ENCODE measurements at places on chromosomes 11 and 22. TPM values are rescaled to one million over a fixed set of nuclear protein-coding genes. Genes with fewer than 3 reads are reported as not detected.

OR8G5 gene
- not detected for total RNA-seq

GAL3ST3 gene
- total RNA-seq = not detected

OR2AG2 gene
- not detected for total RNA-seq

TOLLIP gene
- total RNA-seq = 24.4 TPM

DNA sequence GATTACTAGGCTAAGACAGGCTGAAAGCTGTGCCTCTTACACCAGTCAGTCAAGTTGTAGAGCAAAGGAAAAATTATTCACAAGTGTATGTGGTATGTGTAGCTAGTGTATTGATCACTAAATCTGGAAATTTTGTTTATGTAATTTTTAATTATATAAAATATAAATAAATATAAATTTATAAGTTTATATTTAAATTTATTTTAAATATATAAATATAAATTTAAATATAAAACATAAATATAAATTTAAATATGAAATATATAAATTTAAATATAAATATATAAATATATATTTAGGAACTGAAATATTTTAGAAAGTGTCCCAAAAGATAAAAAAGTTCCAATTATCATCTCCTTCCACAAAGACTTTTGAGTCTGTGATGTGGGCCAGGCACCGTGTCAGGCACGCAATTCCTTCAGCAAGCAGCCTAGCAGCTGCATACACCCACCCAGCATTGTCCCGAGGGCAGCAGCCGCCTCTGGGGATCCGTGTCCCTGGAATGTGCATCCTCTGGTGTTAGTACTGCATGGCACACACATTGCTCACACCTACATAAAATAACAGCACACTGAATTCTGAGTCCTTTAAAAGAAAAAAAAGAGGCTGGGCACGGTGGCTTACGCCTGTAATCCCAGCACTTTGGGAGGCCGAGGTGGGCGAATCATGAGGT, 1098.0 kb downstream of the BRD1 start:
- DNase-seq = no peak

DNA sequence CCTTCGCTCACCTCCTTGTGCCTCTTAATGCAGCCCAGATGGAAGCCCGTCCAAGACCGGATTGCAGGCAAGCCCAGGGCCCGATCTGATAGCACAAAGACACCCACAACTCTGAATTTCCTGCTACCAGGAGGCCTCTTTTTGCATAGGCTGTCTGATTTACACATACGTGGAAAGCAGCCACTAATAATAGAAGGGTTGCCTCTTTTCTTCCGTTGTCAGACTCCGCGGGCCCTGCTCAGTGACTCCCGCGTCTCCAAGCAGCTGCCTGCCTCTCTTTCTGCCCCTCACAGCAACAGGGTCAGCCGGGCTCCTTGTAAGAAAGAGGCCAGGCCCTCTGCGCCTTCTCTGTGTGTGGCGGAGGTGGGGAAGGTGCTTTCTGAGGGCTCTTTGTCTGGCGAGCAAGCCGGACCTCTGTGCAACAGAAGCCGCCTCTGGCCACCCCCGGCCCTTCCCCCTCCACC, 26.7 kb downstream of the FLI1 start:
- no peak for DNase-seq

DNA sequence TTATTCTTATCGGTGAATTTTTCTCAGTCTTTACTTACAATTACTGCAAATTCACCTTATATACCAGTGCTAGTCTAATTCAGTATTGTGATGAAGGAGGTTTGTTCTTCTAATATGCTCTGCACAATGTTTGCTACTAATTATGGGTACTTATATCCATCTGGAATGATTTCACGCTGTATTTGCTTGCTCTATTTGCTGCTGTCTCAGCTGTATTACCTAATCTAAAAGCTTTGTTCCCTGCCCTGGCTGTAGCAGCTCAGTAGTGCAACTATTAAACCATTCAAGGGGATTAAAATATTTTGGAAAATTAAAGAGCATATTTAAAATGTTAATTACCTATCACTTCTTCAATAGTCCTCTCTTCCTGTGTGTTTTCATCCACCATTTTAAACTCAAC, 375.3 kb downstream of the LUZP2 start:
- no peak for DNase-seq

All from A172 (cell line).